ENCODE measurements at places on chromosomes 5 and 9.

DNA sequence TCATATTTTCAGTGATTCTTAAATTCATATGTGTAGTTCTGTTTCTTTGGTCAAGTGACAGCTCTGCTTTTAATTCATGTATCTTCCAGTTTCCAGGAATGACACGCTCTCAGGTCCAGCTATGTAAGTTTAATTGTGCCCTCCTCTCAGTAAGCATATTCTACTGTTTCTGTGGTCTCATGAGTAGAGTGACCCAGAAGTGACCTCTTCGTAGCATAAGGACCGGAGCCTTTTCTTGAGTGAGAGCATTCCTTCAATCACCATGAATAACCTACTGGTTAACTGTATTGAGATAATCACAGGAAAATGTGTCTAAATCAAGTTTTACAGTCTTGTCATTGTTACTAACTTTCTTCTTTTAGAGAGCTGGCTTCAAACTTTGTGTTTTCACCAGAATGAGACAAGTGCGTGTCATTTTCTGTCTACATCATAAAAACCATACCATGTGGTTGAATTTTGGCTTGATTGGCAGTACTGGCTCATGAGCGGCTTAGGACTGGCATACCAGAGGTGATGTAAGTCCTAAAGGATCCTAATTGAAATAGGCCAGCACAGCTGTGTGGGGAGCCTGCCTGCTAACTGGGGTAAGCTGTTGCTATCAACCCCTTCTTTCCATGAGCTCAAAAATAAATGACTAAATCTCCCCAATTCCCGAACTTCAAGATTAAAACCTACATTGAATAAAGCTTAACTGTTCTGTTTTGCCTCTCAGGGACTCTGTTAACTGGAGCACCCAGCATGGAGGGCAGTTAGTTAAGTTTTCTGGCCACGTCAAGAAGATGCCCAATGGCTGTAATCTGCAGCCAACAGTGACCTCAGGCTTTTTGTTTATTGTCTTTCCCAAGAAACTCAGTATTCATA is 4.8 kb downstream of the ADAMTSL1 start:
- DNase-seq: no peak

- DNase-seq: no peak
Observed at GRCh38 chr9:77748214-77748772, 100.2 kb upstream of the GNA14 start.

GRCh38 chr5:59209758-59210359 is 627.0 kb downstream of the RAB3C start:
- no peak for DNase-seq

DNA sequence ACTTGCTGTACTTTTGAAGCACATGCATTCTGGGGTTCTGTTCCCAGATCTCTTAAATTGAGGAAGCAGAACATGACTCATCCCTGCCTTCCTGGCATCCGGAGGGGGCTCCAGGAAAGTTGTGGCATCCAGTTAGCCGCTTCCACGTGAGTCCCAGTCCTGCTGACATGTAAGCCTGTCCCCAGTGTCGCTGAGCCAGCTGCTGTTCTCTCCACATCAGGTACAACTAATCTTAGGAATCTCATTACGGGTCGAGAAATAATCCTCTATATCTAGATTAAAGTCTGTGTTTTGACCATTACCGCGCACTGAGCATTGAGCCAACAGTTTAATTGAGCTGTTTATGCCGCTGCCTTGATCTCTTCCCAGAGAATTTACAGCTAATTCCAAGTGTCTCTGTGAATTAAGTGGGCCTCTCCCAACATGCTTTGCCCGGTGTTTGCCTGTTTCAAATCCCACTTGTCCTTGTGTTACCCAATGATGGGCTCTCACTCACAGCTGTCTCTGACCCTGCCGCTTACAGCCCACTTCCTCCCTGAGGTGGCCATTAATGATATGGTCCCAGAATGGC is 10.5 kb upstream of the SHB start:
- DNase-seq: no peak

DNA sequence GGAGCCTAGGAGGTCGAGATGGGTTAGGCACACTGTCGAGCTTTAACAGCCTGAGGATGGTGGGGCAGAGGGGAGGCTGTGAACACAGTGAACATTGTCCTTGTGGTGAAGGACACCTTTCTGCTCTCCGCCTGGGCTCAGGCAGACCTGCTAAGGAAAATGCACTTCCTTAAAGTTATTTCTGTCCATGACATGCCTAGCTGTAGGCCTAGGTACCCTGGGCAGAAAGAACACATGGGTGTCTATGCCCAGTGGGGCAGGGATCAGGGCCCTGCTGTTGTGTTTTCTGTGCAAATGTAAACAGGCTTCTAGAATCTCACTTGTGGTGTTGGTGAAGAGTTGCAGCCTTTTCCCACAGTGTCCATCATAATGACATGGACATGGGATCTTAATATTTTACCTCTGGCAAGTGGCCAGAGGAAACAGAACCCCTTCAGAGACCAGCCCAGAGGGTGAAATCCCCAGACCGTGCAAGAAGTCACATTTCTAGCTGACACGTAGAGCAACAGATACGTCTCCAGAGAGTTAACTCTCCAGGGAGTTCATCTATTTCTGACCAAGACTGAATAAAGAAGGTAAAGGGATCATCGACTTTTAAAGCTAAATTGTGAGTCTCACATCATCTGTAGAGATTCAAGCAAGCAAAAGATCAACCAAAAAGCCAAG is 79.2 kb downstream of the C9orf152 start:
- DNase-seq: no peak

- DNase-seq: no peak
Observed at GRCh38 chr9:111152614-111153406, 114.5 kb upstream of the LPAR1 start.

- no peak for DNase-seq
Observed at GRCh38 chr5:54990841-54991258, 5.5 kb upstream of the ESM1 start.

- DNase-seq: no peak
Observed at GRCh38 chr5:138565100-138565821, 9.9 kb downstream of the HSPA9 start.

- no peak for DNase-seq
Observed at GRCh38 chr5:34706084-34706483, 50.0 kb downstream of the RAI14 start.

- no peak for DNase-seq
Observed at GRCh38 chr9:30078195-30078594, 2306.2 kb upstream of the ACO1 start.

- DNase-seq: no peak
Observed at GRCh38 chr5:35316611-35317274, 86.5 kb upstream of the PRLR start.

GRCh38 chr5:55624841-55625588 is 87.1 kb downstream of the SLC38A9 start:
- DNase-seq: no peak

DNA sequence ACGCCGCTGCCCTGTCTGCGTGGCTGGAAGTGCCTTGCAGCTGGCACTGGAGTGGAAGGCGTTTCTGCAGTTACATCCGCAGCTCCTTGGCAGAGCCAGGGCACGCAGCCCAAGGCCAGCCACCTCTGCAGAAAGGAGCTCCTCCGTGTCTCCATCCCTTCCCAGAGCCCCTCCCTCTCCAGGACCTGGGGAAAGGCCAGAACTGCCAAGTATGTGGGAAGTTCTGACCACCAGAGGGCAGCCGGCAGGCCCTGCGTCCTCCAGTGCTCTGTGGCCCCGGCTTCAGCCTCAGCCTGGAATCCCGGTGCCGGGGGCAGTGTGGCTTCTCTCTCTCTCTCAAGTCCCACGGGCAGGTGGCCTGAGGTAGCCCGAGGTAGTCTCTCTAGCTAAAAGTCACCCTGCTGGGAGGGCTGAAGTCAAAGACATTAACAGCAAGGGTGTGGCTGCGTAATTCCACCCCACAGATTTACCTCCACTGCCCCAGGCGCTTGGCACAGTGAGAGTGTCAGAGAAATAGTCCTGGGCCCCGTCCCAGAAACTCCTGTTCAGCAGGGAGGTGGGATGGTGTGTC is 101.7 kb upstream of the FCN2 start:
- DNase-seq: peak; percentile 76

DNA sequence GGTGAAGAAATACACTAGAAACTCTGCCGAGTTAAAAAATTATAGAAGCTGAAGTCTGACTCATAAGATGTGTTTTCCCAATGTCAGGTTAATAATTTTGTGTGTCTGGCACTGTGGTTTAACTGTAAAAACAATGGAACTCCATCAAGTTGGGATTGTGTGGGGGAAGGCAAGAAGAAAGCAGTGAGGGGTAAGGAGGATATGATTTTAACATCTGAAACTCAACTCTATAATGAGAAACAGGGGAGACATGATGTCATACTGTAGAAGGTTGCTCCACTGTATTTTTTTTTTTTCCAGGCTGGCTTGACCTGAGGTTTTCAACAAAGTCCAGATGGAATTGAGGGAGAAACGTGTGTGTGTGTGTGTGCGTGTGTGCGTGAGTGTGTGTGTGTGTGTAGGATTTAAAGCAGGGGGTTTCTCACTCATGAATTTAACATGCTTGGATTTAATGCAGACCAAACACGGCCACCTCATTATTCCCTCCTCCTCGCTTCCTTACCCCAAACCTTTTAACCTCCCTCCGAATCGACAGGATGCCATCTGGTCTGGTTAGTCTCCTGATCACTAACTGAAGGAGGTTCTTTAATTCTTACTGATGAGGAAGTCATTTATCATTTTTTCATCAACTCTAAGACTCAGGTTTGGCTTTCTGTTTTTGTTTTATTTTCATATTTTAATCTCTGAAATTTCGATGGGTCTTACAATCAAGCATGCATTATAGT is 140.2 kb upstream of the LPAR1 start:
- DNase-seq: no peak

DNA sequence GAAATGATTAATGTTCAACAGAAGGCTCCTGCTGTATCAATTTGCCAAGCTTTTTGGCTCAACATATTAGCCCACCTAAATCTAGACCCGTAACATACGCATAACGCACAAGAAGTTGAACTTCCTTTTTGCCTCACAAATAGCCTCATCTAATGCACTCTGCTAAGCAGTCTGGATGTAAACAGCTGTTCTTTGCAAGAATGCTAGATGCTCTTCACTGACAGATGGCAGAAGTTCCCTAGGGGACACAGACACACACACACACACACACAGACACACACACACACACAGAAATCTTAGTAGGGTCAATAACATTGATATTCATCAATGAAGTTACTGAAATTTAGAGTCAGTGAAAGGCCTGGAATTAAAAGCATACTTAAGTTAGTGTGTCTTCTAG is 13.2 kb upstream of the PCA3 start:
- DNase-seq: no peak

- DNase-seq: no peak
Observed at GRCh38 chr5:93428868-93429267, 152.2 kb downstream of the NR2F1-AS1 start.

DNA sequence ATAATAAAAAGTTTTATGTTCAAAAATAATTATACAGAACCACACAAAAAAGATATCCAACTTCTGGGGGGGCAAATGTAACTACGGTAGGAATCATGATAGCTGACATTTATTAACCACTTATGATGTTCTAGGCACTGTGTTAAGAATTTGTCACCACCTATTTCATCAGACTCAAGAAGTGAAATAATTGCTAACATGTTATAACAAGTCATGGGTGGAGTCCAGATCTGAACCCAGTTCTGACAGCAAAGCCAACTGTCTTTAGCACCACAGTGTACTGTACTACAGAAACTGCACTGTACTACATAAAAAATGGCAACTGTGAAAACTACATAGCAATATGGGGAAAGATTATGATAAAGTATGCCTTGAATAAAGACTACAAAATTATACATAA is 3.0 kb upstream of the SAP30L start:
- DNase-seq: no peak

DNA sequence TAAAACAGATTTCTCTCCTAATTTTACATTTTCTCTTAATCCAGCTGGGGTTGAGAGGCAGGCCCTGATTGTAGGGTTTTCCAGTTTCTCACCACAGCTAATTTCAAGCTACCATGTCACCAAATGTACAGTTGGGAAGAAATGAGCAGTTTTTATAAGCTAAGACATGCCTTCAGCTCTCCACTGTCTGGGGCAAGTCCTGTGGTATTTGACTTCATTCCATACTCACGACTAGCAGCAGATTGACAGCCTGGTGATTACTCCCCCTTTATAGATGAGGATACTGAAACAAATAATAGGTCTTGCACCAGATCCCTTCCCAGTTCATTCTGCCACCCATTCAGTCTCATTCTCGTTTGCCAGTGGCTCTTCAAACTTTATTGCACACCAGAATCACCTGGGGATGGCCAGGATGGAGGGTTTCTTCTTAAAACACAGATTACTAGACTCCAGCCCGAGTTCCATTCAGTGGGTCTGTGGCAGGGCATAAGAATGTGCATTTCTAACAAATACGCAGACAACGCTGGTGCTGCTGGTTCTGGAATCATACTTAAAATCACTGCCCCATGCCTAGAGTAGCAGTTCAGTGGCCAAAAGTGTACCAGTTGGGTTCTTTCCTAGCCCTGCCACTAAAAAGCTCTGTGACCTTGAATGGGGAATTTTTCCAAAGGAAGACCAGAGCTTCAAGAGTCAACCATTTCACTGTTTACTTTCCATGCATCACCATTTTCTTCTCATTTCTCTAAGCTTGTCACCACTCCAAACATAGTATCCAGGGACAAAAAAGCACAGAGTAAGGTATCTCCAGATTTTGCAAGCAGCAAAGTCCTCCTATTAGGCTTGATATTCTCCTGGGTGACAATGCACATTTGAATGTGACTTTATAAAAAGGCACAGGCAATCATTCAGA is 64.3 kb downstream of the CSNK1A1 start:
- DNase-seq: no peak

GRCh38 chr5:58358501-58359178 is 101.2 kb downstream of the PLK2 start:
- DNase-seq: no peak

DNA sequence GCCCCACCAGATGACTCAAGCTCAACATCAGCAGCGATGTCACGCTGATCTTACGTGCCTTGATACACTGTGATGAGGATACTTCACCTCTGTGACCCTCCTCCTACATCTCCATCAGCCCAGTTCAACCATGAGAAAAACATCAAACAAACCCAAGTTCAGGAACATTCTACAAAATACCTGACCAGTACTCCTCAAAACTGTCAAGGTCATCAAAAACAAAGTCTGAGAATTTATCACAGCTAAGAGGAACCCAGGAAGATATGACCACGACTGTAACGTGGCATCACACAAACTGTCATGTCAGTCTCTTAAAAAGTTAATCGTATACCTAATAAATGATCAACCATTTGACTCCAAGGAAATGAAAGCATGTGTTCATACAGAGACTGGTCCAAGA is 90.8 kb downstream of the COL23A1 start:
- DNase-seq: no peak
